Activated effector memory CD4-positive, alpha-beta T cell treated with anti-CD3 and anti-CD28 coated beads, Interleukin-2, amount 50 U/mL, for 16 hours (primary cell): ENCODE measurements at places on chromosomes 6 and 20.
A peak's percentile ranks its signal among the peaks of the same experiment; 100 is the strongest.

- no peak for DNase-seq
Observed at GRCh38 chr6:39330476-39330875, 8.0 kb upstream of the KCNK16 start.

DNA sequence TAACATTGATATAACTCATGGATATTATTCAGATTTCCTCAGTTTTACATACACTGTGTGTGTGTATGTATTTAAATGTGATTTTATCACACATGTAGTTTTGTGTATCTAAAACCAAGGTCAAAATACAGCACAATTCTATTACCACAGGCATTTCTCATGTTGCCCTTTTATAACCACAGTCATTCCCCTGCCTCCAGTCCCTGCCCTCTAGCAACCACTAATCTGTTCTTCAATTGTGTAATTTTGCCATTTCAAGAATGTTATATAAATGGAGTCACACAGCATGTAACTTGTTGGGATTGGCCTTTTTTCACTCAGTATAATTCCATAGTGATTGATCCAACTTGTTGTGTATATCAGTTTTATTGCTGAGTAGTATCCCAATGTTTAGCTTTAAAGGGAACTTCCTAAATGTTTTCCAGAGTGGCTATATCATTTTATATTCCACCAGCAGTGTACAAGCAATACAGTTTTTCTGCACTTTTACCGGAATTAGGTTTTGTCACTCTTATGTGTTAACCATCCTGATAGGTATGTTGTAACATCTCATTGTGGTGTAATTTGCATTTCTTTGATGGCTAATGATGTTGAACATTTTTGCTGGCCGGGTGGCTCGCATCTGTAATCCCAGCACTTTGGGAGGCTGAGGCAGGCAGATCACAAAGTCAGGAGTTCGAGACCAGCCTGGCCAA is 338.2 kb downstream of the SOX4 start:
- no peak for DNase-seq

DNA sequence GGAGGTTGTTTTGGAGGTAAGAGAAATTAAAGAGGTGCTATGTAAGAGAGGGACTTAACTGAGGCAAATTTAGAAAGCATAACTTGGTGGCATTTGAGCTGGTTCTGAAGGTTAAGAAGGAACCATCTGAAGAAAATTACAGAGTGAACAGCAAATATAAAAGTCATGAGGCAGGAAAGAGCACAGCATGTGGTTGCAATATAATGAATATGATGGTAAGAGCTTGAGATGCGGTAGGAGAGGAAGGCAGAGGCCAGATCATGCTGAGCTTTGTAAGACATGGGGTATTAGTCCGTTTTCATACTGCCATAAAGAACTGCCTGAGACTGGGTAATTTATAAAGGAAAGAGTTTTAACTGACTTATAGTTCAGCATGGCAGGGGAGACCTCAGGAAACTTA is 279.1 kb downstream of the UTRN start:
- DNase-seq = no peak

DNA sequence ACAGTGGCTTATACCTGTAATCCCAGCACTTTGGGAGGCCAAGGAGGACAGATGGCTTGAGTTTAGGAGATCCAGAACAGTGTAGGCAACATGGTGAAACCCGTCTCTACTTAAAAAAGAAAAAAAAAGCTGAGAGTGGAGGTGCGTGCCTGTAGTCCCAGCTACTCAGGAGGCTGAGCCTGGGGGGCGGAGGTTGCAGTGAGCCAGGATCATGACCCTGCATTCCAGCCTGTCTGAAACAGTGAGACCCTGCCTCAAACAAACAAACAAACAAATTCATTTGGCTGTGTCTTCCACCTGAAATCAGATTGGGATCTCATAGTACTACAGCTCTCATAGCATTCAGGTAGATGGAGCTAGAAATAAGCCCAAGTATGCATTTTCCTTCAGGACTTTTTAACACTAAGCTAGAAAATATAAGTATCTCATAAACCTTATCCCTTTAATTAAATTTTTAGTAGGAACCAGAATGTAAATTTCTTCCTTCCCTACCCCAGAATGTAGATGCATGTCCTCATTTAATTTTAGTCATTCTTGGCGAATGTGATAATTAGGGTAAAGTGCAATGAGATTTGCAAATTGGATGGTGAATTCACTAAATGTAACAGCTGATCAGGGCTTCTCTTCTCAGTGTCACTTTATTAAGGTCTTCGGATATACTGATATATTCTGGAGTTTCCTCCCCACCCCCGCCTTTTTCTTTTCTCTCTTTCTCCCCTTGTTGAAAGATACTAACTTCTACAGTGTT is 190.4 kb downstream of the CDKAL1 start:
- no peak for DNase-seq

GRCh38 chr20:38651154-38651553 is 49.5 kb downstream of the ARHGAP40 start:
- no peak for DNase-seq

GRCh38 chr20:9616833-9617461 is 102.6 kb downstream of the LAMP5 start:
- DNase-seq = peak; percentile 79

DNA sequence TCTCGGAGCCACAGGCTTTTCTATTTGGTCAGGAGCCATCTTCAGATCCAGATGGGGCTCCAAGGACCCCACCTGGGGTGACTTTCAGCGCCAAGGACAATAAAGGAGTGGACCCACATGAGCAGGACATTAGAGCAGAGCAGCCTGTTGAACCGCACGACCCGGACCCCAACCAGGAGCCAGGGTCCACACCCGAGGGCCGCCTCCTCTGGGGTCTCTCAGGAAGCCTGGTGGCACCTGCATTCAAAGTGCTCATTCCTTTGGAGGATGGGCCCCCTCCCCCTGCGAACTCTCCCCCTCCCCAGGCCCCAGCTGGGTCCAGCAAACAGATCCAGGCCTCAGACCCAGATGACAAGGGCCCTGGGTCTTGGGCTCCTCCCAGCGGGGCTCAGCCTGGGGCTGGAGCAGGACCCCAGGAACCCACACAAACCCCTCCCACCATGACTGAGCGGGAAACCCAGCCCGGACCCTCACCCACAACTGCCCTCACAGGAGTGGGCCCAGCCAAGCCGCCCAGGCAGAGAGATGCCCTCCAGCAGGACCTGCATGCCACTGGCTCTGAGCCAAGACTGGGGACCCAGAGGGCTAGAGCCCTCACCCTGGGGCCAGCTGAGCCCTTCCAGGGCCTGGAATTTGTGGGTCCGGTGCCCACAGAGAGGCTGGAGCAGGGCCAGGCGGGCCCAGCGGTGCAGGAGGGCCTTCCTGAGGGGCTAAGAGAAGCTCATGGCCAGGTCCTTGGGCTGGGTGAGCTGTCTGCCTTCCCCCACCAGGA is 23.9 kb downstream of the RAB44 start:
- DNase-seq = no peak

GRCh38 chr6:122657601-122658000 is 47.4 kb downstream of the PKIB start:
- no peak for DNase-seq
